ENCODE measurements at places on chromosomes 3 and 15.
A peak's percentile ranks its signal among the peaks of the same experiment; 100 is the strongest.

GRCh38 chr3:101984356-101984755, 135.0 kb downstream of the NFKBIZ start:
- no peaks in the 10 kb centered on the region for H3K27me3 ChIP-seq
- H3K36me3 ChIP-seq: no peaks in the 10 kb centered on the region
- H3K4me3 ChIP-seq: no peak overlapping the region
- H3K4me1 ChIP-seq: no peaks in the 10 kb centered on the region
- no peak overlapping the region for H3K27ac ChIP-seq

- no peak overlapping the region for H3K4me3 ChIP-seq
- H3K27me3 ChIP-seq: no peaks in the 10 kb centered on the region
- no peak overlapping the region for H3K27ac ChIP-seq
These were observed 500.7 kb upstream of the ATP11B start for GRCh38 chr3:182292591-182292990.

DNA sequence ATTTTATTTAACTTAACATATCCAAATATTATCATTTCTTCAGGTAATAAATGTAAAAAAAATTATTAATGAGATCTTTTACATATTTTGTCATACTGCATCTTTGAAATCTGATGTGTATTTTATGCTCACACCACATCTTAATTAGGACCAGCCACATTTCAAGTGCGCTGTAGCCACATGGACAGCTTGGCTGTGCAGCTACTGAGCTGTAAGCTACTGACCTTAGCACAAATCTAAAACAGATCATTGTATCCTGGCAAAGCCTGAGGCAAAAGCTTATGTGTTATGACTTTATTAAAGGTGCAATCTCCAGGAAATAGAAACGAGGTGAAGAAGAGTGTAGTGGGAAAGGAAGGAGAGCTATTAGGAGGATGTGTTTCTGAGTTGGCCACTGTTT, 126.7 kb upstream of the UBE2E2 start:
- no peak overlapping the region for H3K4me3 ChIP-seq
- H3K27me3 ChIP-seq: no peaks in the 10 kb centered on the region
- no peaks in the 10 kb centered on the region for H3K36me3 ChIP-seq
- no peak overlapping the region for H3K27ac ChIP-seq
- H3K4me1 ChIP-seq: peaks cover 3% of the 10 kb centered on the region

GRCh38 chr3:4680871-4681300, 187.7 kb downstream of the ITPR1 start:
- no peaks in the 10 kb centered on the region for H3K4me1 ChIP-seq
- no peak overlapping the region for H3K27ac ChIP-seq
- no peak for DNase-seq
- H3K36me3 ChIP-seq: no peaks in the 10 kb centered on the region

DNA sequence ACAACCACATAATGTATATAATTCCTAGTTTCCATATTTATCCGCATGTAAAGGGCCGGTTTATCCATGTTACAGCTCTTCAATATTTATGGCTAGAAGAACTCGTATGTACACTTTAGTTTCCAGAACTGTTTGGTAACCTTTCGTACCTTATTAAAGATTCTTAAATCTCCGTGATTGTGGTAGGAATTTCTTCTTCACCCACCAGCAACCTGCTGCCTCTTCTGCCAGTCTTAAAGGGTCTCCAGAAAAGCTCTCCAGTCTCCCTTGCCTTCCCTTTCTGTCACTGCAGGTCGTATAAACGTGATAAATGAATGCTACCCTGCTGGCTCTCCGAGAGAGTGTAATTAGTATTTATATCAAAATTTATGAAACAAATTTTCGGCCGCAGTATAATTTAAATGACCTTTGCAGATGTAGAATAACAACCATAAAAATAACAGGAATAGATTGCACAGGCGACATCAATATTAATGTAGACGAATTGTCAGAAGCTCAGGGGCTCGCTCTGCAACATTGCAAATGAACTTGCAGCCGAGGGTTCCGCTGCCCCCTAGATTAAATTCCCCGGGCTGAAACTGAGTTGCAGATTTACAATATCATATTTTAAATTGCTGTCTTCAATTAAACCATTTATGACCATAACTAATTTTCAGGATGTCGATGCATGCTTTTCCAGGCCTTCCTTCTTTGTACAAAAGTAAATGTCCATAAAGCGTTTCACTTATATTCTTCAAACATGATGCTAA, 5.4 kb downstream of the ZIC1 start:
- peaks cover 44% of the 10 kb centered on the region for H3K36me3 ChIP-seq
- H3K4me1 ChIP-seq: peaks cover 19% of the 10 kb centered on the region
- peaks cover 23% of the 10 kb centered on the region for H3K27me3 ChIP-seq
- no peak overlapping the region for H3K4me3 ChIP-seq

GRCh38 chr3:146161663-146162002, 649 bp upstream of the PLOD2 start:
- H3K4me3 ChIP-seq: peak overlapping the region; percentile 88
- no peaks in the 10 kb centered on the region for H3K4me1 ChIP-seq
- H3K27me3 ChIP-seq: peaks cover 19% of the 10 kb centered on the region
- H3K36me3 ChIP-seq: no peaks in the 10 kb centered on the region

Data from neuronal stem cell (in vitro differentiated cells).